Epithelial cell of alveolus of lung (primary cell): ENCODE measurements at places on chromosomes 4 and X. TPM values are rescaled to one million over a fixed set of nuclear protein-coding genes. Genes with fewer than 3 reads are reported as not detected.

CCDC110 gene
- 0.88 and 1.2 TPM in 2 replicates for total RNA-seq

TLR3 gene
- 3.4 and 3.7 TPM in 2 replicates for total RNA-seq

PNMA6F gene
- not detected in 2 replicates for total RNA-seq

FAM149A gene
- total RNA-seq = 5.6 and 6.6 TPM in 2 replicates

F11 gene
- total RNA-seq = not detected in 2 replicates
